Regular cardiac myocyte (primary cell): ENCODE measurements at places on chromosomes 1 and 21. TPM values are rescaled to one million over a fixed set of nuclear protein-coding genes. Genes with fewer than 3 reads are reported as not detected.

RGS21 gene
- not detected in 2 replicates for total RNA-seq

OR2L3 gene
- total RNA-seq: not detected in 2 replicates

SFT2D2 gene
- total RNA-seq: 31.0 and 33.9 TPM in 2 replicates

RPE65 gene
- total RNA-seq: not detected in 2 replicates

COL11A1 gene
- total RNA-seq: 5.9 and 17.8 TPM in 2 replicates

NUP210L gene
- under 0.01 and 0.28 TPM in 2 replicates for total RNA-seq

CFAP126 gene
- not detected in 2 replicates for total RNA-seq

LCE6A gene
- total RNA-seq: not detected in 2 replicates

IL20 gene
- total RNA-seq: not detected in 2 replicates

CLCNKA gene
- total RNA-seq: not detected in 2 replicates

KLHDC8A gene
- total RNA-seq: not detected in 2 replicates

PDC gene
- total RNA-seq: 0.38 TPM in 1 of 2 replicates, not detected in the other

DCST1 gene
- total RNA-seq: not detected in 2 replicates

OLFM3 gene
- not detected in 2 replicates for total RNA-seq

NBPF20 gene
- 1.7 and 2.3 TPM in 2 replicates for total RNA-seq

EFNA4 gene
- 1.9 and 3.7 TPM in 2 replicates for total RNA-seq

GSTM5 gene
- 0.19 and 3.9 TPM in 2 replicates for total RNA-seq

NDUFV3 gene
- total RNA-seq: 63.1 and 65.6 TPM in 2 replicates

REN gene
- total RNA-seq: not detected in 2 replicates

XKR8 gene
- 3.4 and 5.2 TPM in 2 replicates for total RNA-seq

OR2T29 gene
- total RNA-seq: not detected in 2 replicates

ETV3L gene
- total RNA-seq: not detected in 2 replicates

SPATA45 gene
- 1.1 TPM in 1 of 2 replicates, not detected in the other for total RNA-seq

NBL1 gene
- total RNA-seq: 71.7 and 115 TPM in 2 replicates

HHAT gene
- 4.0 and 8.5 TPM in 2 replicates for total RNA-seq

SLFNL1 gene
- total RNA-seq: under 0.01 and 0.28 TPM in 2 replicates

PAQR6 gene
- 0.19 and 0.28 TPM in 2 replicates for total RNA-seq

ITSN1 gene
- 59.4 and 64.8 TPM in 2 replicates for total RNA-seq

LAMC2 gene
- total RNA-seq: 2.8 and 4.0 TPM in 2 replicates

RCC2 gene
- total RNA-seq: 39.2 and 95.9 TPM in 2 replicates
